Activated CD4-positive, CD25-positive, alpha-beta regulatory T cell treated with anti-CD3 and anti-CD28 coated beads, Interleukin-2, amount 50 U/mL, for 24 hours (primary cell): ENCODE measurements at places on chromosomes 1 and 21.

DNA sequence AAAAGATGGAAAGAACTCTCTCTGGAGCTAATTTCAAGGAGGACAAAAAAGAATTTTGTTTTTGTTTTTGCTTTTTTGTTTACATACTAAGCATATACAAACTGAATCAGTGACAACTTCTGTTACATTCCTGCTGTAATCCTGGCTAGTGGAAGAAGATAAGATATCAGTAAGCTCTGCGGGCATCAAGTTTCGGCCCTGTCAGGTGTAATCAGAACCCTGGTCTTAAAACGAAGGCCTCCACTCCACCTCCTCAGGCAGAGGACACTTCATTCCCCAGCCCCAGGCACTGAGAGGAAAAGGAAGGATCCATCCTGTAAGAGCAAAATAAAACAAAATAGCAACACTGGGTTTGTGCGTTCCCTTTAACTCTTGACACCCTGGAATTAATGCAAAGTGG lies 88.9 kb upstream of the ARHGAP29 start:
- no peak for ATAC-seq

DNA sequence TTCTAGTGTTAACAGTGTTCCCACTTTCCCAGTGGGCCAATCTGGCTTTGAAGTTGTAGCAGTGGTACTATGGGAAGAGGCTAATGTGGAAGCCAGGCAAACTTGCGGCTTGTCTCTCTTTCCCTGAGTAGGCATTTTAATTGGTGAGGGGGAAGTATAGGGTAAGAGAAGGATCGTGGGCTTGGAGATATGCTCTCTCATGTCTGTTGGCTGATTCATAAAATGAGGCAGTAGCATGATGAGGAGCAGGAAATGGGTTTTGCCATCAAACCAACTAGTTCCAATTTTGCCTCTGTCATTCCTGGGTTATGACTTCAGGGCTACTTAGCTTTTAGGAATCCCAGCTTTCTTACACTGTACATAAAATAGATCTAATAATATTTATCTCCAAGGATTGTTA lies 12.1 kb downstream of the C8A start:
- ATAC-seq: no peak

GRCh38 chr1:163076981-163077761 lies 8.0 kb downstream of the RGS4 start:
- no peak for ATAC-seq

DNA sequence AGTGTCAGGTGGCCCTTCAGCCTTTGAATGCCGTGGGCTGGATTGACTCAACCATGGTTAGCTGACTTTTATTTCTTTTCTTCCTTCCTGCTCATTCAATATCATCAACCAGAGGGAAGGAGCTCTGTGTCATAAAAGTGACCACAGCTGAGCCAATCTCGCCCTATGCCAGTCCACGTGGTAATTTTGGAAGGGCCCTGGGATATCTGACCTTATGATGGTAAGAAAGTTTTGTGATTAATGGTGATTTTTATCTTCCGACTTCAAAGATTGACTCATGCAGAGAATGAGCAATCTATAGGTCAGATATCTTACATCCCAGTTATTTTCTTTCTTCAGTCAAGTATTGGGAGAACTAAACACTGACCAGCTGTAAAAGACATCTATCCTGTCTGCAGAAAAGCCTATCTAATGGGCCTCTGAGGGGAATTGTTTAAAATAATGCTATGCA lies 170.3 kb downstream of the ZC3H11B start:
- ATAC-seq: no peak

DNA sequence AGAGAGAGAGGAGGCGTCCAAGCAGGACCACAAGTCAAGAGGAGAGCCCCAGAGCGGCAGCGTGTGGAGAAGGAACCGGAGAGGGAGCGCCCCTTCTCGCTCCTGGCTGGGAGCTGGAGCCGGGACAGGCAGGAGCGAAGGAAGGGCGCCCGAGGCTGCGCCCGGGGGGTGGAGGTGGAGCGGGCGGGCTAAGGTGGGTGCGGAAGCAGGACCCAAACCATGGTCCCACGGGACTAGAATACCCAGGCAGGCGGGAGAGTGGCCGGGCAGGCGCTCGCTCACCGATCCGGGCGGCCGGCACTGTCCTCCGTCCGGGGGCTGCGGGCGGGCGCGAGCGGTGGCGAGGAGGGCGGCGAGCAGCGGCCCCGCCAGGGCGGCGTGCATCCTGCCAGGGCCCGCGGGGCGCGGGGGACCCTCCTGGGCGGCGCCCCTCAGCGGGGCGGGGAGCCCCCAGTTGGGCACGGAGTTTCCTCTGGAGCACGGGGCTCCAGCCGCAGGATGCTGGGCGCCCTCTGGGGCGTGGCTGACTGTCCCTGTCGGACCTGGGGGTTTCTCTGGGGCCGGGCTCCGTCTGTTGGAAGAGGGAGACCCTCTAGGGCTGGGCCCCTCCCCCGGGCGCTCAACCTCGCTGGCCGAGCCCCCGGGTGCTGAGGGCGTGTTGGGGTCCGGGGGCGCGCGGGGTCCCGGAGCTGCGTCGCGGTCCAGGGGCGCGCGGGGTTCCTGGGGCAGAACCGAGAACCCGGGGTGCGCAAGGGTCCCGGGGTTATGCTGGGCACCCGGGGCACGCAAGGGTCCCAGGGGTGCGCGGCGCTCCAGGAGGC lies 569 bp downstream of the TRABD2B start:
- no peak for ATAC-seq

DNA sequence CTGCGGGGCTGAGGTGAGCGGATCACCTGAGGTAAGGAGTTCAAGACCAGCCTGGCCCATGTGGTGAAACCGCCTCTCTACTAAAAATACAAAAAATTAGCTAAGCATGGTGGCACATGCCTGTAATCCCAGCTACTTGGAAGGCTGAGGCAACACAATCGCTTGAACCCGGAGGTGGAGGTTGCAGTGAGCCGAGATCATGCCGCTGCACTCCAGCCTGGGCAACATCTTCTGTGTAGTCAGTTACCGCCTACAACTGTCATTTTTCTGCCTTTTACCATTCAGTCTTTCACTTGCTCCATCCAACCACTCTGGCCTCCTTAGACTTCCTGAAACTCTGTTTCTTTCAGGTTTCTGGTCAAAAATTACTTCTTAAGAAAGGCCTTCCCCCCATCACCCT lies 2.2 kb downstream of the MYCBP start:
- no peak for ATAC-seq

GRCh38 chr1:3004285-3005205 lies 16.7 kb upstream of the ACTRT2 start:
- ATAC-seq: no peak

GRCh38 chr1:203202431-203203245 lies 16.1 kb upstream of the CHI3L1 start:
- ATAC-seq: no peak

GRCh38 chr1:109649491-109649914 lies 6.4 kb upstream of the GSTM4 start:
- ATAC-seq: no peak

- no peak for ATAC-seq
Measured at GRCh38 chr1:204660509-204660908, 25.0 kb downstream of the LRRN2 start.
